ENCODE measurements at places on chromosomes 13 and 19. TPM values are rescaled to one million over a fixed set of nuclear protein-coding genes. Genes with fewer than 3 reads are reported as not detected.
A peak's percentile ranks its signal among the peaks of the same experiment; 100 is the strongest.

Gene DPP9
- total RNA-seq = 51.5 TPM

- DNase-seq = no peak
Measured at GRCh38 chr19:2227415-2228156, 8.5 kb downstream of the PLEKHJ1 start.

- DNase-seq = peak; percentile 14
Measured at GRCh38 chr19:46513461-46514236, 18.0 kb upstream of the PNMA8B start.

DNA sequence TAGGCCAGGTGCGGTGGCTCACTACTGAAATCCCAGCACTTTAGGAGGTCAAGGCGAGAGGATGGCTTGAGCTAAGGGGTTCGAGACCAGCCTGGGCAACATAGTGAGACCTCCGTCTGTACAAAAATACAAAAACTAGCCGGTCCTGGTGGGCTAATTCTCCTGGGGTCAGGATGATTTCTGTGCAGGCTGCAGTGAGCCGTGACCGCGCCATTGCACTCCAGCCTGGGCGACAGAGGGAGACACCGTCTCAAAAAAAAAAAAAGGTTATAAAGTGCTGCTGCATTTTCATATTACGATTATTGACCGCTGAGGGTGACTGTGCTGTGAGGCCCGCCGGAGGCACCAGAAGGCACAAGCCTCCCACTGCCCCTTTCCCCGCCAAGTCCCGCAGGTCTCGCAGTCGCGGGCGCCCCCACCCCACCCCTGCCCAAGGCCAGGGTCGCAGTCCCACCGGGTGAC is 477 bp upstream of the PLEKHF1 start:
- DNase-seq = no peak

GRCh38 chr13:107331359-107331758 is 763.4 kb upstream of the ARGLU1 start:
- DNase-seq = no peak
